Cortex of kidney (tissue), 1 donor: ENCODE measurements at places on chromosomes 2 and 18.

DNA sequence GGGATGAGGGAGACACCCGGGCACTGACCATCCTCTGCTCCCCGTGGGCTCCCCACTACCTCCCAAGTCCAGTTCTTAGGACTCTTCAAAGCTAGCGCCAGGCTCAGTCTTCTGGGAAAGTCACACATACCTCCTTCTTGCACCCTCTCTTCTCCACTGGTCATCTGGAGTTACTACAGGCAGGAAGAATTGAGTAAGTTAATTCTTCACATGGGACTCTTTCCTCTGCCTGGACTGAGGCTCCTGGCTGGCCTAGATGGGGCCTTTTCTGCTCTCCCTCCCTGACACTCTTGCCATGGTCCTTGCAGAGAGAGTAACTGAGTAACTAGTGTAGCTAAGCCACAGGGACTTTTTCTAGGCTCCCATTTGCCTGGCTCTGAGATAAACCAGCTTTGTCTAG lies 96.5 kb upstream of the CELF4 start:
- no peak for DNase-seq

- DNase-seq, result no peak
Observed at GRCh38 chr2:85949280-85949679, 60.5 kb upstream of the ST3GAL5 start.

- DNase-seq, result no peak
Observed at GRCh38 chr2:65320042-65320725, 92.6 kb downstream of the ACTR2 start.

DNA sequence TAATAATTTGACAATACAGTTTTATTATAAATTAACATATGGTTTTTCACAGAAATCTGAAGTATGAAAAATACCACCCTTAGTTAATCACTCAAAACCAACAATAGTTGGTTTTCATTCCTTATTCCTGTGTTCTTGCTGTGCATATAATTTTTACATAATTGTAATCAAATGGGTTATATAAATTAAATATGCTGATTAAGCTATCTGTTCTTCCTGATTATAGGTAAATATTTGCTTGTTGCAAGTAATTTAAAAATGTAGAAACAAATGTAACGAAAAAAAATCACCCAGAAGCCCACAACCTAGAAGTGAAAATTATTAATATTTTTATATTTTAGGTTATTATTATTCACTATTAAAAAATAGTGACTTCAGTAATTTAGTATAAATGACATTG lies 98.3 kb downstream of the ZNF804A start:
- no peak for DNase-seq

DNA sequence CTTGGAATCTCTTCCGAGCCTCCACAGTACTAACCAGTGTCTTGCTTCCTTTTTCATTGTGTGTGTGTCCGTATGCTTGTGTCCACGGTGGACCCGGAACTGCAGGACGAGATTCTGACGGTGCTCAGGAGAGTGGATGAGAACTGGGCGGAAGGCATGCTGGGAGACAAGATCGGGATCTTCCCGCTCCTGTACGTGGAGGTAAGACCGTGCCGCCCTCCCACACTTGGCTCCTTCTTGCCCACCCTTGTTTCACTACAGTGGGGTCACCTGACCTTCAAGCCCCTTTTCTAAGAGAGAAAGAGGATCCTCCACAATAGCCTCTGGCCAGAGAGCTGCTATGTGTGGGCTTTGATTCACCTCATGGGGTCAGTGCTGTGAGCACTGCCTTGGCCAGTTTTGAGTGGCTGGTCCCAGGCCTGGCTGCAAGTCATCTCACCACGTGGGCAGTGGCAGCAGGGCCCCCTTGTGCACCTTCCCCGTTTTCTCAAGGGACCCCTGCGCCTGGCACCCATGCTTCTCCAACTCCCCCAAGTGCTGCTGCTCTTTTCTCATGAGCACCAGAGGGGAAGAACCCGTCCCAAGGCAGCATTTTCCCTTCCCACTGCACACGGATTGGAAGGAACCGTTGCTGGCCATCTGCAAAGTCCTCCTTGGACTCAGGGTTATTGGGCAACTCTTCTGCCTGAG lies 242.1 kb downstream of the SEPTIN10 start:
- no peak for DNase-seq

DNA sequence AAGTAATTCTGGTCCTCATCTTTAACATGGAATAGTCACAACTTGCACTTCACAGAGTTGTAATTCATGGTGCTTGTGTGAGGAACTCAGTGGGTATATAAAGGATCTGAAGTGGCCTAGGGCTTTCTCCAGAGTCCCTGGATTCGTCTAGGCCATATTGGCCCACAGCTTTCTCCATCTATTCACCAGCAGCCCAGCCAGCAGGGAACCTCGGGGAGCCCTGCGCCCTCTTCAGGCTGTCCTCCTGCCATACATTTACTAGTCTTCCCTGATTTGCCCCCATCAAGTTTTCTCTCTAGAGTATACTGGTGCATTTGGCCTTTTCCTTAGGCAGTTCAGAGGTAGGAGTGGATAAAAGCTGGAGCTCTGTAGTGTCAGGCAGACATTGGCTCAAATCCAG lies 278.3 kb downstream of the MYCN start:
- no peak for DNase-seq

GRCh38 chr2:136801661-136802060 lies 36.3 kb downstream of the THSD7B start:
- no peak for DNase-seq
